ENCODE measurements at places on chromosomes 6 and 20. TPM values are rescaled to one million over a fixed set of nuclear protein-coding genes. Genes with fewer than 3 reads are reported as not detected.

- no peaks in the 10 kb centered on the region for H3K27me3 ChIP-seq
- no peak overlapping the region for H3K4me3 ChIP-seq
- H3K27ac ChIP-seq: no peak overlapping the region
- H3K4me1 ChIP-seq: no peaks in the 10 kb centered on the region
Observed at GRCh38 chr6:79335133-79335674, 100.7 kb upstream of the HMGN3 start.

The CHMP4B gene
- 54.4 TPM for total RNA-seq

DNA sequence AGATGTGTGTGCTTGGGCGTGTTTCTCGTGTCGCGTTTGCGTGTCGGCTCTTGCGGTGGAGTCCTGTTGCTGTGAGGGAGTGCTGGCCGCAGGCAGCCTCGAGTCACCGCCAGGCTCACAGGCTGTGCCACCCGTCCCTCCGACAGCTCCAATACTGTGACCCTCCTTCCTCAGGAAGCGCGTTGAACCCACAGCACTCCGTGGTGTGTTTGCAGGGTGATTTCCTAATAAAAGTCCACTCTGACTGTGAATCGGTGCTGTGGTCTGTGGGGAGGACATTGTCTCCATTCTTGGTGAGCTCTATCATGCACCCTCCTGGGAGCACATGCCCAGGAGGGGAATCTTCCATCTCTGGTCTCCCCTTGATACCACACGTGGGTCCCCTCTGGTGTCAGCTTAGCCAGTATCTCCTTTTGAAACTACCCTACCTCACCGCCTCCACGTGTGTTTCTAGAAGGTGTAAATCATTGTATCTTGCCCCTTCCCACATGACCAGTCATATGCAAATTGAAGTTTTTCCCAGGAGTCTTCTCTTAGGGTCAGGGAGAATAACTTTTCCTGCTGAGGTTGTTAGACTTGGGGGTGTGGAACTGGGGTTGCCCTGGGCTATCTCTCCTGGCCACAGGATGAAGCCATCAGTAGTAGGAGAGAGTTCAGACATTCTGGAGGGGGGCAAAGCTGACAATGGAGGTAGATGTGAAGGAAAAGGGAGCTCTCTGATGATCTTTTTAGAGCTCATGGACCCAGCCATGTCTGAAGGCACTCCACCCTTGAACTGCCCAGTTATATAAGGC lies 13.3 kb upstream of the PCMTD2 start:
- no peak overlapping the region for H3K4me3 ChIP-seq
- no peak overlapping the region for H3K27ac ChIP-seq
- H3K27me3 ChIP-seq: no peaks in the 10 kb centered on the region
- H3K4me1 ChIP-seq: no peaks in the 10 kb centered on the region
- no peaks in the 10 kb centered on the region for H3K36me3 ChIP-seq

- H3K4me3 ChIP-seq: no peak overlapping the region
- no peak overlapping the region for H3K27ac ChIP-seq
- H3K36me3 ChIP-seq: no peaks in the 10 kb centered on the region
- H3K27me3 ChIP-seq: no peaks in the 10 kb centered on the region
- DNase-seq: no peak
- no peaks in the 10 kb centered on the region for H3K4me1 ChIP-seq
Observed at GRCh38 chr20:18728870-18729224, 84.7 kb upstream of the SCP2D1 start.

- H3K27me3 ChIP-seq: no peaks in the 10 kb centered on the region
- H3K36me3 ChIP-seq: no peaks in the 10 kb centered on the region
- no peak overlapping the region for H3K4me3 ChIP-seq
- H3K27ac ChIP-seq: no peak overlapping the region
- DNase-seq: no peak
Observed at GRCh38 chr6:168007592-168008338, 10.3 kb downstream of the KIF25 start.

GRCh38 chr6:16585805-16586204 lies 175.5 kb downstream of the ATXN1 start:
- no peak for DNase-seq
- peaks cover 4% of the 10 kb centered on the region for H3K36me3 ChIP-seq
- H3K27ac ChIP-seq: no peak overlapping the region
- H3K27me3 ChIP-seq: no peaks in the 10 kb centered on the region
- H3K4me3 ChIP-seq: no peak overlapping the region
- no peaks in the 10 kb centered on the region for H3K4me1 ChIP-seq

DNA sequence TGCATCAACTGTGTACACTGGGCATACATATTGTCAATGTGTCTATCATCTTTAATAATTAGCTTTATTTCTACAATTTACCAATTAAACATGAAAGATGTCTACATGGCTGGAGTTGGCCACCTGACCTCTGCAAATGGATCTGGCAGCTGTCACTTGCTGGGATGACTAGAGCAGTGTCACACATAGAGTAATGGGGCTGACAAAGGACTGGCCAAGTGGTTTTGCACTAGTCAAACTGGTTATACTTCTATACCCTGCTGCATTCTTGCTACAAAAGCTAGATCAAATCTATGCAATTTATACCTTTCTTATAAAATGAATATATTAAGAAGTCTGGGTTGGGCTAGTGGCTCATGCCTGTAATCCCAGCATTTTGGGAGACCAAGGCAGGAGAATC lies 99.3 kb downstream of the SESN1 start:
- no peaks in the 10 kb centered on the region for H3K27me3 ChIP-seq
- no peak overlapping the region for H3K4me3 ChIP-seq
- no peak for DNase-seq
- H3K27ac ChIP-seq: no peak overlapping the region
- peaks cover 50% of the 10 kb centered on the region for H3K36me3 ChIP-seq
- no peaks in the 10 kb centered on the region for H3K4me1 ChIP-seq

- H3K27ac ChIP-seq: no peak overlapping the region
- no peaks in the 10 kb centered on the region for H3K4me1 ChIP-seq
- H3K27me3 ChIP-seq: no peaks in the 10 kb centered on the region
- H3K36me3 ChIP-seq: no peaks in the 10 kb centered on the region
- H3K4me3 ChIP-seq: no peak overlapping the region
Observed at GRCh38 chr6:145453376-145453775, 281.9 kb downstream of the EPM2A start.

- H3K36me3 ChIP-seq: no peaks in the 10 kb centered on the region
- no peak overlapping the region for H3K4me3 ChIP-seq
- H3K4me1 ChIP-seq: no peaks in the 10 kb centered on the region
- no peak for DNase-seq
- no peak overlapping the region for H3K27ac ChIP-seq
Observed at GRCh38 chr20:63473555-63474449, 1.3 kb upstream of the KCNQ2 start.
